CD4-positive, alpha-beta T cell treated with Interferon gamma for 1 hour (primary cell): ENCODE measurements at places on chromosomes 6 and 20.

DNA sequence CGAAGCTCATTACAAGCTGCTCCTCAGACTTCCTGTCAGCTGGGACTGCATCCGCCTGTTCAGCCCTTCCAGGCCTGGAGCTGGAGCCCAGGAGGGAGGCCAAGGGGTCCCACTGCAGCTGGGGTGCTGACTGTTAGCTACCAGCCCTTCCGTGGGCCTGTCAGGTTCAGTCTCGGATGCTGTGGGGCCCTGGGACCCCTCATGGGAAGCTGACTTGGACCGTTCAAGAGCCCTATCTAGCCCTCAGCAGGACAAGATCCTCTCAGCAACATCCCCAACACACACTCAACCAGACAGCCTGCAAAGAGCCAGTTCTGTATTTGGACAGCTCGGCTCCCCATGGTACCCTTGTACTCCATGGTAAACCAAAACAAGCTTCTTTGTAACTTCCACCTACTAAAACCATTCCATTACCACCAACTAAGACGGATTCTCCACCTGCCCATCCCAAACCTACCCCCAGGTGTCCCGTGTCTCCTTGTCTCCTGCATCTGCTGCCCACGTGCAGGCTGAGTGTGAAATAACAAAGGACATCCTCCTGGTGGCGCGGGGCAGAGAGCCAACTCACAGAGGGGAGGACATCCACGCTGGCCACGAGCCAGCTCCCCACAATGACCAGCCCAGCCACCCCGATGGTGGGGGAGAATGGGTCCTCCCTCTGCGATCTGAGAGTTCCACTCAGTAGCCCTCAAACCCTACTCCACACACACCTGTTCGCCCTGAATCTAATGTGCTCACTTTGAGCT, 111.2 kb downstream of the TAF4 start:
- DNase-seq = no peak

GRCh38 chr6:133956416-133957049, 3.5 kb downstream of the TBPL1 start:
- no peak for DNase-seq

- DNase-seq = no peak
Observed at GRCh38 chr6:100458841-100459591, 5.7 kb downstream of the SIM1 start.

- DNase-seq = no peak
Observed at GRCh38 chr6:100084991-100085364, 91.0 kb upstream of the MCHR2 start.

- no peak for DNase-seq
Observed at GRCh38 chr6:82878812-82879211, 186.8 kb downstream of the UBE3D start.

DNA sequence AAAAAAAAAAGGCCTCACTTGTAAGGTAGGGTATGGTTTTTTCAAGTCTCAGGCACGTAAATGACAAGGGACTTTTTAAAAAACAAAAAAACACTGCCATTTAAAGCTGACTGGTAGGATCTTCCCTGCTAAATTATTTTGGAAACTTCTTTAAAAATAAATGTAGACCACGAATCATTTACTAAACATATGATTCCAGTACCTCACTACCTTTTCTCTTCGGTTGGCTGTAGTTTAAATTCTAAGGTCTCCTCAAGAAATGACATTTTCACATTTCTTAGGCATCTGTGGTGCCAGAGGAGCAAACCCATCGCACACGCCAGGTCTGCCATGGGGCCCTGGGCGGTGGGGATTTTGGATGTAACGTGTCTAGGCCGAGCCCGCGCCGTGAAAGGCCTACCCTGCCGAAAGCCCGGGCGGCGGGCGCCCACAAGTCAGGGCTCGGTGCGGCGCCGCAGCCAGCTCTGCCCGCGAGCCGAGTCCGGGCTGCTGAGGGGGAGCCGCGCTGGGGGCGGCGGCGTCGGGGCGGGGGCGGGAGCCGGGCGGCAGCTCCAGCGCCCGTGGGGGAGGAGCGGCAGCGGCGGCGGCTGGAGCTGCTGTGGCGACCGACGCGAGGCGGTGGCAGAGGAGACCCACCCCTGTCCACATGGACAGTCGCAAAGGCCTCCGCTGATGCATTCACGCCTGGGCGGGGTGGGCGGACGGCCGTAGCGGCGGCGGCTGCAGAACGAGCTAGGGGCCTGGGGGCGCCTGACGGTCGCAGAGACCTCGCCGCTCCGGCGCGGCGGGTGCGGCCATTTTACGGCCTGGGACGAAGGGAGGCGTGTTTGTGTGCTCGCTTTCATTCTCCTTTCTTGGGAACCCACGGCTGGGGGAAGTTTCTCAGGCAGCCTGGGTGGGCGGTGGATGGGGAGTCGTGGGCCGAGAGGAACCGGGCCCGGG, at the start of gene SENP6:
SENP6 (plus strand) TSS at position 577 of the 942 bp plus-strand sequence. CDS start 645 bp downstream, outside the sequence.
- DNase-seq = peak; percentile 80

GRCh38 chr6:156779206-156780094, 2.3 kb downstream of the ARID1B start:
- peak; percentile 26 for DNase-seq

DNA sequence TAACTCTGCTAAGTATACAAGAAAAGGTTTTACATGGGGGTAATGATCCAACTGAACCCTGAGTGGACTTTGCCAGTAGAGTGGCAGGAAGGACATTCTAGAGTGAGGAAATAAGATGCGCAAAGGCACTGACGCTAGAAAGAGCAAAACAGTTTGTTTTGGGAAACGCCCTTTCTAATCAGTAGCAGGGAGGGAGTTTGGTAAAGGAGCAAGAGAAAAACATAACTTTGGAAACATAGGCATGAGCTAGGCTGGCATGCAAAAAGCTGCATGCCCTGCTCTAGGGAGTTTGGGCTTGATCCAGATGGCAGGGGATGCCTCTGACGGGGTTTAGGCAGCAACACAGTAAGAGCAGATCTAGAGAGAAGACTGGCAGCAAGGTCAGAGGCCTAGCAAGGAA, 135.2 kb downstream of the DST start:
- DNase-seq = no peak

- no peak for DNase-seq
Observed at GRCh38 chr6:20309186-20309585, 92.5 kb upstream of the E2F3 start.

- no peak for DNase-seq
Observed at GRCh38 chr20:39112178-39112743, 150.1 kb downstream of the DHX35 start.

GRCh38 chr6:15550546-15551123, 112.2 kb downstream of the DTNBP1 start:
- DNase-seq = no peak

GRCh38 chr6:912871-913835, 220.2 kb upstream of the EXOC2 start:
- no peak for DNase-seq

DNA sequence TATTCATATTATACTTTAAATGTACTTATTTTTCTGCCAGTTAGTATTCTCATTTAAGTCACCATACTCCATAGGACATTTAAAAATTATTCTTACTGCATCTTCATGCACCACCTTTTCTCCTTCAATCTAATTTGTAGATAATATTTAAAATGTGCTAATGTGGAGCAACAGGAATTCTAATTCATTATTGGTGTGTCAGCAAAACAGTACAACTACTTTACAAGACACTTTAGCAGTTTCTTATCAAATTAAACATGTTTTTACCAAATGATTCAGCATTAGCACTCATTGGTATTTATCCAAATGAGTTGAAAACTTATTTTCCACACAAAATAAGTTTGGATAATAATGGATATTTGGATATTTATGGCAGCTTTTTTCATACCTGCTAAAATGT, 1041.8 kb upstream of the ADGRB3 start:
- DNase-seq = no peak

DNA sequence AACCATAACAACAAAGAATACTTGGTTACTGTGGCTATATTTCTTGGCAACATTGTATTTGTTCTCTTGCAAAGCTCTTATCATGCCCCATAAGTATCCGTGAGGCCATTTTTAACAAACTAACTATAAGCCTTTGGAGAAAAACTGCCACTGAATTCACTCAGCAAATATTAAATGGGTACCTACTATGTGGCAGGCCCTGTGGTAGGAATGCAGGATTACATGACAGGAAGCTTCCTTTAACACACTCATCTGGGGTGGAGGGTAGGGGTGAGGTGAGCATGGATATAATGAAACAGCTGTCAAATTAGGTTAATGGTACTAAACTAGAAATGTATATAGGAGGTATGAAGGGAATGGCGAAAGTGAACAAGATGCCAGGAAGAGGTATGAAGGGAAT, 504.8 kb downstream of the MEI4 start:
- no peak for DNase-seq

DNA sequence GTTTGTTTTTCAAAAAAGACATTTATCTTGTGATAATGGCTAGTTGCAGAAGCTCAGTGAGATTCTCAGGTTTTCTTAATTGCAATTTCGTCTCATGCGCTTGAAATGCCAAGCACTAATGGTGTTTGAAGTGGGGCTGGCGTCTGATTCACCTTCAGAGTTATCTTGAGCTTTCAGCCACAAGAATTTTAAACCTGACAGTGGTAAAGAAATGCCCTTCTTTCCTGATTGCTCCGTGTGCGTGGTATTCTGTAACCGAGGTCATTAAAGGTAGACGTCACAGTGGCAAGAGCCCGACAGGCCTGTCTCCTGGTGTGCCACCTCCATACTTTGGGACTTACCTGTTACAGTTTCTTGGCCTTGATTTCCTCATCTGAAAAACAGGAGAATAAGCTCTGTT, 126.5 kb upstream of the QKI start:
- DNase-seq = no peak

DNA sequence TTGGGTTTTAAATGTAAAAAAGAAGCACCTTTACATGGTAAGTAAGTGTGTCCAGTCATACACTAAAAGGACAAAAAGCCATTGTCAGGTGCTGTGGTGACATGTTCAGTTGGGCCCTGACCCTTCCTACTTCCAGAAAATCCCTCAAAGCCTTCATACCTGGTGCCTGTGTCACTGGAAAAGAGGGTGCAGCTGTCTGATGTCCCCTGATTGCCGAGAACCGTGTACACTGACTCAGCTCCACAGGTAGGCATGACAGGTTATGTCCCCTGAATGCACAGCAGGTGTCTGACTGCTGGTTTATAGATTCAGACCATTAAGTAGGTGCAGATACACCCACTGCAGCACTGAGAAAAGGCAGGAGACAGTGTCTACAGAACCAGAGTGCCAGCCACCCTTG, 99.1 kb downstream of the FOXC1 start:
- no peak for DNase-seq

DNA sequence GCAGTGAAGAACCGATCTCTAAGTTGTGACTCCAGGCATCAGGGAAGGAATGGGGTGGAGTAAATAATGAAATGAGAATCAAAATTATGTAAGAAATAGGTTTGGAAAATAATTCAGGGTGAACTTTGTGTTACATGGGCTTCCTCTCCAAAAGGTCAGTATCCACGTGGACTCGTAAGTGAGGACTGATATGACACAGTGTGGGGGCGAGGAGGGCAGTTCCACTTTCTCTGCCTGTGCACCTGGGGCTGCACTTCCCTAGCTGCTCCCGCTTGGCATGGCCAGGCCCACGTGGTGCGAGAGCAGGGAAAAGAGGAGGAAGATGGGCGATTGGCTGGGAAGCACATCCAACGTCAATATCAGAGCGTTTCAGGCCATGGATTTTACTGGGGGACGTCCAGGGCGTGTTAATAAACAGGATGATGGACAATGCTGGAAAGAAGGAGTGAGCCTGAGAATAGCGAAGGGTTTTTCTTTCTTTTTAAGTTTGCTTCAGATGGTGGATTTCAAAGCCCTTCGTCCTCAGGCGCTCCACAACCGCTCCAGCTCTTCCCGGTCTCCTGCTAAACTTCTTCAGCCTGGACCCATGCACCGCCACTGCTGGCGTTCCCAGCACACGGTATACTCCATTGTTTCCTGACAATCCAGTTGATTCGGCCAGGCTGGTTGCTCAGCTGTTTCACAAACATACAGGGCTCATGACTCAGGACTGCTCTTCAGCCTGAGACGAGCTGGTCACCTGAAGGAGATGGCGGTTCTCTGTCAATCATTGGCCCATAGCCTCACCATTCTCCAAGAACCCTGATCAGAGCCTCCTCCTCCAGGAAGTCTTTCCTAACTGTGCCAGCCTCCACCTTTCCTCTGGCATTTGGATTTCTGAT, 11.8 kb downstream of the CCR6 start:
- no peak for DNase-seq

DNA sequence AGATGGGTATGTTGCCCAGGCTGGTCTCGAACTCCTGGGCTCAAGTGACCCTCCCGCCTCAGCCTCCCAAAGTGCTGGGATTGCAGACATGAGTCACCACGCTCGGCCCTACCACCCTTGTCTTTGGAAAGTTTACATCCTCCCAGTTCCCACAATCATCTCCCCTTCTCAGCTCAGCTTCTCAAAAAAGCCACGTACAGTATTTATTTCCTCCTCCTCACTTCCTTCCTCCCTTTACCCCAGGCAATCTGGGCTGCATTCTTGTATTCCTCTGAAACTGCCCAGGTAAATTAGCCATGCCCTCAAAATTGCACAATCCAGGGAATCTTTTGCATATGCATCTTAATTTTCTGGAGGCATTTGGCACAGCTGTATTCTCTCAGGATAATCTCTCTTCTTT, 7.4 kb upstream of the SLC23A2 start:
- DNase-seq = no peak

DNA sequence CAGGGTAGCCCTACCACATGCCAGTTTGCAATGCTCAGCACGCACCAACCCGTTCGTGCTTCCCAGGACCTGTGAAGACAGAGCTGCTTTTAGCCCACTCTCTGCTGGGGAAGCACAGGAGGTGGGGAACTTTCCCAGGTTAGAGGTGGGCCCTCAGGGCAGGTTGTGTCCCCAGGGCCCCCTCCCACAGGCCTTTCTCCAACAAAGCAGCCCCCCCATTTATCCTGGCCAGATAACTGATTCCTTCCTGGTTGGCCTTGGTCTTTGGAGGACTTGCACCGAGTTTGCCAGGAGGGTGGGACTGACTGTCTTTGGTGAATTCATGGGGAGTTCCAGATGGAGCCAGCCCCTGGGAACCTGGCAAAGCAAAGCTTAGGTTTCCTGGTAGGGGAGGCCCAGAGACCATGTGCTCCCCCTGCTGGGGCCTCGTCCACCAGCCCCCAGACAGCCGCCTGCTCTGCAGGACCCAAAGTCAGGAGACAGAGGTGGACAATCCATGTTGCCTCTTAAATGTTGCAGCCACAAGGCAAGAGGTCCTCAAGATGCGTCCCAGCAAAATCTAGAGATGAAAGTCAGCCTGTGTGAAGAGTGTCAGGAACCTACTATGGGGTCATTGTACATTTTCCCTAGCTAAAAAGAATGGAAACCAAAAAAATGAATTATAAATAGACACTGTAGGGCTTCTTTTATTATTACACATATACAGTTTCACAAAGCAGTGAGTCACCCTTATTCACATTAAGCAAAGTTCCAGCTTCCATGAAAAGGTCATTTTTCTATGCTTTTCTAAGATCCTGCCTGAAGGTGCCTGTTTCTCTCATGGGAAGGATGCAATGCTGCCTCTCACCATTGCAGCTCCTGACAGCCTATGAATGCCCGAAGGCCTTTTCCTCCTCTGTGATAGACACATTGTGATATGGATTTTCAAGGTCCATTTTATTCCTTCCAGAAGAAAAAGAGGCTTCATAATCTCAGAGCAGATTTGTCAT, 497.8 kb downstream of the PREX1 start:
- DNase-seq = no peak
